ENCODE measurements at places on chromosomes 16 and 17.

DNA sequence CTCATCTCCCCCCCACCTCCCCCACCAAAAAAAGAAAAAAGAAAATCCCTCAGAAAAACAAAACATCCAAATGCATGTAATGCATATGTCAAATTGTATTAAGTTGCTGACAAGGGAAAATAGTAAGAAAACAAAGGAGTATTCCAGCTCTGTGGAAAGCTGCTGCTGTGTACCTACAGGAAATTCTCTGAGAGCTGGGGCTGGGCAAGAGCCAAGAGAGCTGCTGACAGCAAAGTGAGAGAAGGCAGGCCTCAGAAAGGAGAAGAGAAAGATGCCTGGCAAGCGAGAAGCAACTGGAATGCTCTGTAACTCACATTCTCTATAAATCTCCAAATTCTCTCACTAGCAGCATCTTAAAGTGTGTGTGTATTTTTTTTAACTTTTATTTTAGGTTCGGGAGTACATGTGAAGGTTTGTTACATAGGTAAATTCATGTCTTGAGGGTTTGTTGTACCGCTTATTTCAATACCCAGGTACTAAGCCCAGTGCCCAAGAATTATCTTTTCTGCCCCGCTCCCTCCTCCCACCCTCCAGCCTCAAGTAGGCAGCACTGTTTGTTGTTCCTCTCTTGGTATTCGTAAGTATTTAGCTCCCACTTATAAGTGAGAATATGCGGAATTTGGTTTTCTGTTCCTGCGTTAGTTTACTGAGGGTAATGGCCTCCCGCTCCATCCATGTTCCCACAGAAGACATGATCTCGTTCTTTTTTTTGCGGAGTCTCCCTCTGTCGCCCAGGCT is 24.4 kb downstream of the CNTROB start:
- no peak for DNase-seq

- no peak for DNase-seq
These were observed 2.4 kb upstream of the TAOK2 start for GRCh38 chr16:29971304-29971703.

DNA sequence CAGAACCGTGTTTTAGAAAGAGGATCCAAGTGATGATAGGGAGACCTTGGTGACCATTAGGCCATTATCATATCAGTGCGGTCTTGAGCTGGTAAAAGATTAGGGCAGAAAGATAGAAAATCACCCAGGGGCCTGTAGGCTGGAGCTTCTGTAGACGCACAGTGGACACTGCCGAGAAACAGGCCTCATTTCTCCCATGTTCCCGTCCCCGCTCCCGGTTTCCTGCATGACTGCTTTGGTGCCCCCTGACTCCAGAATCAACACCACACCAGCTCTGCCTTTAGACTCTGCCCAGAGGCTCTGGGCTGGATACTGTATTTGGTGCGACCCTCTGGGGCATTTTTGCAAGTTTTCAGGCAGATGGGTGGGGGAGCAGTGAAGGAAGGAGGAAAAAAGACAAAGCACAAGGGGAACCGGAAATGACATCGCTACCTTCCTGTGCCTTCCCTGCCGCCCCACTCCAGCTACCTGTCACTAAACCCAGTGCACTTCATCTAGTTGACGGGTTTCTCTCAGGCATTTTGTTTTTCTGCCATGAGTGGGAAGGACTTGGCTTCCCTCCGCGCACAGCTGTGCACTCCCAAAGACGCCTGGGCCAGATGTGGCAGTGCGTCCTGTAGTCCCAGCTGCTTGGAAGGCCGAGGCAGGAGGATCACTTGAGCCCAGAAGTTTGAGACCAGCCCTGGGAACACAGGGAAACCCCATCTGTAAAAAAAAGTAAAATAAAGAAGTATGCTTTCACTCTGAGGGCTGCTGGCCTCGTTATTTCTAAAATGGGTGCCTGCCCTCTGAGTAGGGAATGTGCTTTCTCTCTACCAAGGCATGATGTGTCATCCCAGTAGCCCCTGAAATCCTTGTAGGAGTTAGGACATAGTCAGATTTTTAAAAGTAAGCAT is 214.1 kb downstream of the RPTOR start:
- no peak for DNase-seq

DNA sequence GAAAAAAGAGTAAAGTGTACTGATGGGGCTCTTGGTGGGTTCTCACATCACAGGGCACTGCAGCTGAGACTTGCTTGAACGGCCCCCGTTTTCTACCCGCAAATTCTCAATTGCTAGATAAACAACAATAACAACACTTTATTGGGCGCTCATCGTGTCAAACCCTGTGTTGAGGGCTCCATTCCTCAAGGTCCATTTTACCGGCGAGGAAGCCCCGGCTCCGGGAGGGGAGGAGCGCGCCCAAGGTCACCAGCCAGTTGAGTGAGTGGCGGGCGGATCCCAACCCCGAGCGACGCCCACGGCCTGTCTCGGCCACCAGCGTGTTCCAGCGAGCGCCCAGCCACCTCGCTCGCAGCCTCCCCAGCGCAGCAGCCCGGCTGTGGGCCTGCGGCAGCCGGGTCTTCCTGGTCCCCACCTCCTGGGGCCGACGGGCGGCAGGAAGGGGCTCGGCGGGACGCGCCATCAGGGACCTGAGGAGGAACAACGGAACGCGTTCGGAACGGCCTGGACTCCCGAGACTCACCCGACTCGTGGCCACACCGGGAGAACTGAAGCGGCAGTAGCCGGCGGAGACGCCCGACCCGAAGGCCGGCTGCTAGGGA is 373 bp downstream of the CMC2 start:
- peak; percentile 43 for DNase-seq

- no peak for DNase-seq
These were observed 14.4 kb upstream of the CBX8 start for GRCh38 chr17:79811011-79811867.

DNA sequence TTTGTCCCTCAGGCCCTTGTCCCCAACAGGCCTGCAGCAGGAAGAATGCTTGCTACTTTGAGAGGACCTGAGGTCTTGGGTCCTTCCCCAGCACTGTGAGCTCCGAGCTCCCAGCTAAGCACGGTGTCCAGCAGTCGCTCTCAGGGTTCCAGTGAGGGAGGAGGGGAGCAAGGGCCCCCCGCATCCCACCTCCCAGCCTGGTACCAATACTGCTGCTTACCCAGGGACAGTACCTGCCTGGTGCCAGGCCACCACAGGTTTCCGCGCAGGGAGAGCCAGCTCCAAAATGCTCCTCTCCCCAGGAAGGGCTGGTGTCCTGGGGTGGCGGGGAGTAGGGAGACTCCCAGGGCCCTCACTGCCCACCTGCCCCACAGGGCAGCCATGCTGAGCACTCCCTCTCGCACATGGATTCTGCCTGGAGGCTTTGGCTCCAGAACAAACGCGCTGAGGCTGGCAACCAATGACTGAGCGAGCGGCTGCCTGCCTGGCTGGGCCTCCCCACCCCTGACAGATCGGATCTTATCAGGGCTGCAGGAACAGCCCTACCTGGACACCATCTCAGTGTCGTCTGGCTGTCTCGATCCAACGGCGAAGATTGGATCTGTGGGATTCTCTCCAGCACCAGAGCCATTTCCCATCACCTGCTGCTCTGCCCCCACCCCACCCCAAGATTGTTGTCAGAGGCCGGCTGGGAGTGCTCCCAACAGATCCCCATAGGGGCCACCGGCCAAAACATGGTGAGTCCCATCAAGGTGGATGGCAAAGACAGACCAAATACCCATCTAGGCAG is 2.4 kb downstream of the DOK4 start:
- no peak for DNase-seq

DNA sequence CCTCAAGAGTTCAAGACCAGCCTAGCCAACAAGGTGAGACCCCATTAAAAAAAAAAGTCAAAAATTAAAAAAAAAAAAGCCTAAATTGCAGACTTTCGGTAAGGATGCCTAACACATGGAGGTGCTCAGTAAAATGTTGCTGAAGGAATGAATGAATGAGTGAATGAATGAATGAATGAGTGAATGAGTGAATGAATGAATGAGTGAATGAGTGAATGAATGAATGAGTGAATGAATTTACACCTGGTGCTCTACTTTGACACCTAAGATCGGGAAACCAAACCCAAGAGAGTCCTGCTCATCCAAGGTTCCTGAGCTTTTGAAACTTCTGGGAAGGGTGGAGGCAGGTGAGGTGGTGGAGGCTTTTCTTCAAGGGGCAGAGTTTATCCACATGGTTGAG is 112.2 kb upstream of the LHX1 start:
- DNase-seq: no peak

GRCh38 chr16:9808210-9808609 is 374.0 kb downstream of the GRIN2A start:
- DNase-seq: no peak

GRCh38 chr17:82217530-82218204 is 5.0 kb upstream of the CCDC57 start:
- DNase-seq: no peak

GRCh38 chr16:63481060-63481459 is 1444.8 kb upstream of the CDH8 start:
- no peak for DNase-seq

GRCh38 chr17:12568358-12569251 is 97.1 kb upstream of the MYOCD start:
- DNase-seq: no peak

- DNase-seq: no peak
These were observed 1.4 kb downstream of the CENPN start for GRCh38 chr16:81008505-81008789.

DNA sequence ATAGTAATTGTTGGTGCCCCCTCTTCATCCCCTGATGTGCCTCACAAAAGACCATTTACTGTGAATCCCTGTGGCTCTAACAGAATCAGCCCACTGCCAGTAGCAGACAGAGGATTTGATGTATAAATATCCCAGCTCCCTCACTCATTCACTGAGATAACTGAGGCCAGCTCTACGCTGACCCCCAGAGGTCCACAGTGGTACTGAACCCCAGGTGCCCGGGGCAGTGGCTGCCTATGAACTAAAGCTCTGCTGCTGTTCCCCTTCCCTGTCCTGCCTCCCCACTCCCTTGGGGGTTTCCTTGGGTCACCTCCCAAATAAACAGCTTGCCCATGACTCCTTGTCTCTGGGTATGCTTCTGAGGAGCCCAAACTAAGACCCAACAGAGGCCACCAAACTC is 295.8 kb downstream of the FOXL1 start:
- no peak for DNase-seq

GRCh38 chr16:79283578-79283977 is 317.0 kb downstream of the MAF start:
- DNase-seq: no peak

DNA sequence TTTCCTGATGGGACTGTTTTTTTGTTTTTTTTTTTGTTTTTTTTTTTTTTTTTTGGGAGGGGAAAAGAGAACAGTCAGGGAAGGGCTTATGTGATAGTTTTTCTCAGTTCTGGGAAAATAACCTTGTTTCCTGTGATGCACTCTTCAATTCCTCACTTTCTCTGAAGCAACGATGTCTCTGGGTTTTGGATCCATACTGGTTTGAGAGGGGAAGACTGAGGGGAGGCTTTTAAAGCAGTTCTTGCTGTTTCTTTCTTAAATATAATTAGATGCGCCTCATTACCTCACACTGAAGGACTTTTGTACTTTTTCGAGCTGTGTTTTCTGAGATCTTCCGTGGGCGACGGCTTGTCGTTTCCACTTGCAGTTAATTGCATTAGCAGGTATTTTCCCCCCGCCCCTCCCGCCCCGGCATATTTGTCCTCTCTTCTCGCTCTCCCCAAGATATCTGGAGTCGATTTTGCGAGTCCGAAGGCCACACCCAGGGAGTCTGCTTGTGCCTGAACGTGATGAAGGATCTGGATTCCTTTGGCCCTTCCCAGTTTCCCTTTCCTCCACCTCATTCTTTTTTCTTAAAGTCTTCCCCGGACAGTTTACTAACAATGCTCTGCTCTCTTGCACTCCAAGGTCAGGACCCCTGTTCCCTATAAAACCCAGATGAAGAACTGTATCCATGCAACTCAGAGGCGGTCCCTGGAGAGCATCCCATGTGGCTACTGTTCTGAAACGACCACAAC is 125.2 kb upstream of the ZFHX3 start:
- no peak for DNase-seq

DNA sequence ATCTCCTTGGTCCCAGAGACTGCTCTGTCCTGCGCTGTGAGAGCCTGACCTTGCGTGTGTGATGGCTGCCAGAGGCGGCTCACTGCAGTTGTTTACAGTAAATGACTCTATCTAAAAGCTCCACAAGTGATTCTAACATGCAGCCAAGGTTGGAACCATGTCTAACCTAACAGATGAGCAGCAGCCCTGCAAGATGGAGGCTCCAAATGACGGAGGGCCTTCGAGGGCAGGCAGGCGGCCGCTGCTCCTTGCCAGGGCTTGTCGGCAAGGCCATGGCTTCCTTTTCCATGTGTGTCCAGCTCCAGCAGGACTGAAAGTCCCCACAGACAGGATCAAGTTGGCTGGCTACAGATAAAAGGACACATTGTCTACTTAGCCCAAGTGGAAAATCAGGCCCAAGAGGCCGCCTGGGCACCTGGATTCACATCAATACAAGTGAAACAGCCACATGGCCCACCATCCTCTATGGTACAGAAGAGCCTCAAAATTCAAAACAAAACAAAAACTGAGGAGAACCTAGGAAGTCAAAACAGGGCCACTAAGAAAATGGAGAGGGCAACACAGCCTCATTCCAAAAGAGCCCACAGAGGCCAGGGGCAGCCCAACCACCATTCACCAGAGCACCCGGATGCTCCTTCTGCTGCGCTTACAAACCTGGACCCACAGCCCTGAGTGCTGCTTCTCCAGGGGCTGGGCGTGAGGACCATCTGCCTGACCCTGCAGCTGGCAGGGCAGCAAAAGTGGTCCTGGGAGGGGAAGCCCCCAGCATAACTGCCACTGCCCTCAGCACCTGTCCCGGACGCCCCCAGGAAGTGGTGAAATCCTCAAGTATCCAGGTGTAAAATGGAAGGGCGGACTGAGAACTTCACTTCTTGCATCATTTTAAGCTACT is 65.0 kb downstream of the AMFR start:
- no peak for DNase-seq

DNA sequence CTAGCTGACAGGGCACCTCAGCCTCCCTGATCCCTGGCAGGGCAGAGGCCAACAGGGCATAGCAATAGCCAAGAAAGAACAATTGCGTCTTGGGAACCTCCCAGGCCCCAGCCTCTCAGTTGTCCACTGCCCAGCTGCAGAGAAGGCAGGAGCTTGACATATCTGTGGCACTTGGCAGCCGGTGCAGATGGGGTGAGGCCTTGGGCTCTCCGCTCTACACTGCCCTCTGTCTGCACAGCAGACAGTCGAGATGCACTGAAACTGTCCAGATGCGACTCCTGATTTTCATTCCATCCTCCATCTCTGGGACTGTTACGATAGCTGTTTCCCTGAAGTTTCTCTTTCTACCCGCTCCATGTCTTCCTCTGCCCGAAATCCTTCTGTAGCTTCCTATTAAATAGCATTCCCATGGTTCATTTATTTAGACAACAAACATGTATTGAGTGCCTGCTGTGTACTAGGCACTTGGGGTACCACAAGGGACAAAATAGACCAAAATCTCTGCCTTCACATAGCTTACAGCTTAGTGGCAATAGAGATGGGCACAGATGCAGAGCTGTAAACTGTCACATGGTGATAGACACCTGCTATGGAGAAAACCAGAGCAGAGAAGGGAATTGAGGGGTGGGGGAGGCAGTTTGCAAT is 3.3 kb downstream of the POLR3E start:
- DNase-seq: no peak

GRCh38 chr16:67426950-67427349 is 4.0 kb upstream of the HSD11B2 start:
- no peak for DNase-seq
